ENCODE measurements at places on chromosomes 3 and 15.

GRCh38 chr15:25784876-25785640 lies 78.1 kb downstream of the ATP10A start:
- DNase-seq = no peak

DNA sequence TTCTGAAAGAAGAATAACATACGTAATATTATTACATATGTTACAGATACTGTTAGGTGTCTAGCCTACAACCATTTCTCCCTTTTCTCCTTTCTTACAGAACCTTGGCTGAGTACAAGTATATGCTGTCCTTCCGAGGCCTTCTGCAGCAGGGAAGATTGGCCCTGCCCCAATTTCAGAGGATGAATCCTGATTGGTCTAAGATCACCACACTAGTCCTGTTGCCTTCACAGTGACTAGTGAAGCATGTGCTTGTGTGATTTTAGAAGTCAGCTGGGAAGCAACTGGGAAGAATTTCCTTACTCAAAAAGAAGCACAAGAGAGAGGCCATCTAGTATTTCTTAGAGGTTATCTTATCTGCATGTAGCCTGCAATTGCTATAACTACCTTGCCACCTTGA lies 30.6 kb upstream of the MECOM start:
- DNase-seq = no peak

GRCh38 chr3:194119831-194120590 lies 15.9 kb upstream of the HES1 start:
- no peak for DNase-seq

DNA sequence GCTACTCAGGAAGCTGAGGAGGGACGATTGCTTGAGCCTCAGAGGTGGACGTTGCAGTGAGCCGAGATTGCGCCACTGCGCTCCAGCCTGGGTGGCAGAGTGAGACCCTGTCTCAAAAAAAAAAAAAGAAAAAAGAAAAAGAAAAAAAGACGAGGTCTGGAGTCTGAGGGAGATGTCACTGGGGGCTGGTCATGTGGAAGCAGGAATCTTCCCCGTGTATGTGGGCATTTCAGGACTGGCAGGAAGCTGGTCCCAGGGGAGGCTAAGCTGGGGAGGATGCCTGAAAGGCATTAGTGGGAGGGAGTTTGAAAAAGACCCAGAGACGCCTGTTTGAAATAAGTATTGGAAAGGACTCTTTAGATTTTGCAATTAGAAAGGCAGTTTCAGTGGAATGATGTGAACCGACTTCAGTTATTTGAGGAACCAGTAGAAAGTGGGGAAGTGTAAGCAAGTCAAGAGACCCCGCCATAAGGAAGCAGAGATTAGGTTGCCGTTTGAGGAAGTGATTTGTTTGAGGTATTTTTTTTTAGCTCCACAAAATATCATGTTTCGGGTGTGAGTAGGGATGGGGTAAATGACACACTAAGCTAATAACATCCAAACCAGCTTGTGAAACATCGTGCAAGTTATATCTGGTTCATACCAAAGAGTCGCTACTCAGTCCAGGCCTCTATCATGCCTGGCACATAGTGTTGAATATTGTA lies 55.5 kb downstream of the ST6GAL1 start:
- no peak for DNase-seq

Data from NCI-H187 (cell line).